Right renal pelvis (tissue), 4 donors: ENCODE measurements at places on chromosomes 5 and 9.

- DNase-seq: no peak
These were observed 161.8 kb downstream of the ICE1 start for GRCh38 chr5:5584236-5584745.

GRCh38 chr5:72000707-72001106 lies 106.6 kb upstream of the MAP1B start:
- no peak for DNase-seq

- DNase-seq: no peak
These were observed 87.7 kb upstream of the TRIM32 start for GRCh38 chr9:116599342-116599884.

DNA sequence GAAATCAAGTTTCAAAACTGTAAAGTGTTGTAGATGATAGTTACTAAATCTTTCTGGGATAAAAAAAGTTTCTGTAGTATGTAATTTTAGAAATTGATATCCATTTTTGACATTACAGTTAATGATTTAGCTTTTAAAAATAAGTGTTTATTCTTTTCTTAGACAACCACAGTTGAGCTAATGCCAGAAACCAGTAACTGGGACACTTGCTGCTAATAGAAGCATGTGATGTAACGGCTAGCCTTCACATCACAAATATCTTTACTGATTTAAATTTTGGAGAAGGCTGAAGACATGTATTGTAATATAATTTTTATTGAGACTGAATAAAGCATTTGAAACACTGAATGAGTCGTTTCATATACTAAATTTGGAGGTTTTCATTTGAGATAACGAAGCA lies 18.8 kb downstream of the CSNK1G3 start:
- DNase-seq: no peak

DNA sequence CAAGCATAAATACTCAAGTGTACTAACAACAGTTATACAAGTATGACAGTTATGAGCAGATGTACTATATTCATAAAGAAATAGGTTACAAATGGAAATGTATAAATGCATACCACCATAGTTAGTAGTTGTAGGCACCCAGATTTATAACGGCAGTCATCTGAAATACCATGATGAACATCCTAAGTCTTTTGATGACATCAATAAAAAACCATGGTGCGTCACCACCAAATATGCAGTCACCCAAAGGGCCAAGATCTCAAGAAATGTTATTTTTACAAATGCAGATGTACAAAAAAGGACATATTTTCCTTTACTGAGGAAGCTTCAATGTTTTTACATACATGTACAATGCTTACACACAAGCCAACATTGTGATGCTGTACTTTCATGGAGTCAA lies 70.8 kb upstream of the XPA start:
- DNase-seq: no peak

DNA sequence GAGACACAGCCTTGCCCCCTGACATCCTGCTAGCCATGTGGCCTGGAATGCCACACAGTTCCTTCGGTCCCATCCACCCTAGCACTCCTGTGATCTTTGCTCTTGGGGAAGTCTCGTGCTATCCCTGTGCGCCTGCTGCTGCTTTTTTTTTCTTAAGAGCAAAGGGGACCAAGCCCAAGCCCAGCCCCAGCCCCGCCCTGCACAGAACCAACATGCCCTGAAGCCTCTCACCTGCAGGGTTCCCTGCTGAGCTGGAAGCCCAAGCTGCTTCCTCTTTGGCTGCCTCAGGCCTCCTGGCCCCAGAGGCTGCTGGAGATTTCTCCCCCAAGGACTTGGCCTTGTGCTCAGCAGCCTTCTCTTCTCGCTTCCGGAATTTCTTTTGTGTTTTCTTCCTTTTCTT lies 1.8 kb downstream of the SURF6 start:
- no peak for DNase-seq
